ENCODE measurements at places on chromosomes 4 and X. TPM values are rescaled to one million over a fixed set of nuclear protein-coding genes. Genes with fewer than 3 reads are reported as not detected.

GRCh38 chr4:48634688-48635308 lies 144.7 kb downstream of the ZAR1 start:
- DNase-seq: no peak

The AMBN gene
- 0.19 TPM for total RNA-seq

GRCh38 chrX:12052109-12052508 lies 86.2 kb upstream of the FRMPD4 start:
- no peak for DNase-seq

- no peak for DNase-seq
Measured at GRCh38 chrX:56804867-56805266, 75.8 kb downstream of the NBDY start.

The CT45A2 gene
- total RNA-seq: not detected

DNA sequence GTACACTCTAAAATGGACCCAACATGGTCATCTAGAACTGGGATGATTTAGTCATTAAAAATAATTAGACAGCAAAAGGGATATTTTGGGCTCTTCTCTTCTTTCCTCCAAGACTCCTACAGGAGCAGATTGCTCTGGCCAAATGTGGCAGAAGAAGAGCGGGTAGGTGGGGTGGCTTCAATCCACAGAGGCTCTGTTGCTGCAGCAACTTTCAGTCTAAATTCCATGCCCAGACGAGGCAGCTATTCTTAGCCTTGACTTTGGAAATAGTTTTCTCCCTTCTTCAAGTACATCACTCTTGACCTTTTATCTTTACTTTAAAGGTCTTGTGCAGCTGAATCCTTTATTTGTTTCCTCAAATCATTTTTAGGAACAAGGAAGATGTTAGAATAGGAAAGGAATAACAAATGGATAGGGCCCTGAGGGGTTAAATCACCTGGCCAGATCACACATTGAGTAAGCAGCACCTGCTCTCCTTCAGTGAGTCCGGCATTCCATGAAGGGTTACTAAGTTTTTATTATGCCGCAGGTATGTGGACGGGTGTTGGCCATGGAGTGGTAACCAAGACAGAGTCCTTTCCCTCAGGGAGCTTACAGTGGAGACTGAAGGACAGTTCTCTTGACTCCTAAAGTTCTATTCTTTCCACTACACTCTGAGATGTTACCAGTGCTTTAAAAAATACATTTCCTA lies 19.3 kb upstream of the SORBS2 start:
- no peak for DNase-seq

Data from thymus (tissue), 14 donors.